Renal pelvis (tissue), 12 donors: ENCODE measurements at places on chromosomes 11 and 22.

GRCh38 chr11:63563201-63564055 is at the start of gene PLAAT2:
TSS of gene PLAAT2 (minus strand) at chr11:63563379. CDS start at chr11:63563324, 55 bp downstream.
- no peak for DNase-seq

GRCh38 chr11:7651140-7651551 is 22.2 kb downstream of the CYB5R2 start:
- no peak for DNase-seq

DNA sequence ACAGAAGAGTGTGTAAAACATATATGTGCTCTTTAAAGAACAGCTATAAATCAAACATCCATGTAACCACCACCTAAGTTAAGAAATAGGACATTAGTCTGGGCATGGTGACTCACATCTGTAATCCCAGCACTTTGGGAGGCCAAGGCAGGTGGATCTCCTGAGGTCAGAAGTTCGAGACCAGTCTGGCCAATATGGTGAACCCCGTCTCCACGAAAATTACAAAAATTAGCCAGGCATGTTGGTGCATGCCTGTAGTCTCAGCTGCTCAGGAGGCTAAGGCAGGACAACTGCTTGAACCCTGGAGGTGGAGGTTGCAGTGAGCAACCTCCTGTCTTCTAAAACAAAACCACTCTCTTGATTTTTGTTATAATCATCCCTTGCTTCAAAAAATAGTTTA is 103.3 kb downstream of the LRRC32 start:
- no peak for DNase-seq

- DNase-seq = no peak
Measured at GRCh38 chr11:17541330-17541885, 2.8 kb downstream of the USH1C start.

DNA sequence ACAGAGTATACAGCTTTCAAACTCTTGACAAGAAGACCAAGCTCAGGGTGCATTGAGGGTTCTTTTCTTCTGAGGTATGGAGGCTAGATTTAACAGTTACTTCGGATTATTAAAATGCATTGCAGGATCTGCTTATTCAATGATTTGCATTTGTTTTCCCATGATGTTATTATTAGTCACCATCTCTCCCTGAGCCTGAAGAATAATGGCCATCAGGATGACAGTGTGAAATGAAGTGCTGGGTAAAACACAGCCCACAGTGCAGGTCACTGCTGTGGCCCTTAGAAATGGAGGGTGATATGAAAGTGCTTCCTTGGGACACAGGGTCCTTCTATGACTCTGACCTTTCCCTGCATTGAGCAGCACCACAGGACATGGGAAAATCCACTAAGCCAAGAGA is 40.0 kb downstream of the TECTA start:
- DNase-seq = no peak

DNA sequence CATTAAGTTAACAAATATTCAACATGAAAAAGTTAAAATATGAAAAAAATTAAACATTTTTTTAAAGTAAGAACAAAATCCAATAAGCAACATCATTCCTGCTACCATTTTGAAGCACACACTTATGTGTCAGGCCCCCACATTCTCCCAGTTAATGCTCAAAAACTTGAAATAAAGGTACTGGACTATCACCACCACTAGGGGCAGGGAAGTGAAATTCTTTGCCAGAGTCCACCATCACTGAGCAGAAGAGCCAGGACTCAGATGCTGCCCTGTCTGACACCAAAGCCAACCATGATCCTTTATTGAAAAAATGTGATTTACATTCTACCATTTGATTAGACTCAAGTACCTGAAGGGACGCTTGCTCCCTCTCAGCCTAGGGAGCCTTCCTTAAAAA is 39.1 kb downstream of the PITPNB start:
- DNase-seq = no peak

- no peak for DNase-seq
Measured at GRCh38 chr22:39135092-39135896, 17.2 kb downstream of the CBX7 start.

- no peak for DNase-seq
Measured at GRCh38 chr22:49666146-49666809, 161.4 kb downstream of the BRD1 start.
